Hindlimb muscle (tissue), 1 donor: ENCODE measurements at places on chromosomes 3 and 15. TPM values are rescaled to one million over a fixed set of nuclear protein-coding genes. Genes with fewer than 3 reads are reported as not detected.

AMIGO3 gene
- polyA plus RNA-seq, result 4.8 TPM

GRCh38 chr15:65952391-65953053, 83.2 kb downstream of the RAB11A start:
- DNase-seq, result peak; percentile 46

- peak; percentile 15 for DNase-seq
Observed at GRCh38 chr3:71101626-71102025, 481.9 kb downstream of the FOXP1 start.

- no peak for DNase-seq
Observed at GRCh38 chr15:88465633-88466224, 1.5 kb downstream of the MRPL46 start.

DNA sequence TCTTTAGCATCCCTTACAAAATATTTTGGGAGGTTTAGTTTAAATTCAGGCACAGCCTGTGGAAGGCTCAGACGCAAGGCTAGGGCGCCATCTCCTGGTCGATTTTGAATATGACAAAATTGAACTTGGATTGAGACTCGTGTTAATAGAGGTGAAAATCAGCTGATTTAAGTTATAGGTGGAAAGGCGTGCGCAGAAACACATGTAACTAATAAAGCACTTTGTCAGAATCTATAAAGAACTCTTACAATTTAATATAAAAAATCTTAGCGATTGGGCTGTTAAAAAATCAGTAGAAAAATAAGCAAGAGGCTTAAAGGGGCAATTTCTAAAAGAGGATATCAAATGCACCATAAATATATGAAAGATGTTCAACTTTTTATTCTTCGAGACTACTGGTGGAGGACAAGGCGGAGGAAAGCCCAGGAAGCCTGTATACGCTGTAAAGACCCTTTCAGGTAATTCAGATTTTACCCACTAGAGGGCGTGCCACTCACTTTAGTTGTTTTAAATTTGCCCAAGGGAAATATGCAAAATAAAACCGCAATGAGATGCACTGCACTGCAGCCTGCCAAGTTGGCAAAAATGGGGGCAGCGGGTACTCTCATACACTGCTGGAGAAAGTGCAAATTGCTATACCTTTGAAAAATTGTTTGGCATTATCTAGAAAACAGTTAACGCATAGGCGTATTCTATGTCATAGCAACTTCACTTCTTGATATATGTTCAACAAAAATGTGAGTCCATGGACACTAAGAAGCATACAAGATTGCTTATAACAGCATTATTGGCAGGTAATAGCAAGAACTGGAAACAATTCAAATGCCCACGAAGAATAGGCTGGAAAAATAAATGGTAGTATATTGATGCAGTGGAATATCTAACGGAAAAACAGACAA, 64.7 kb downstream of the SLC30A4 start:
- DNase-seq, result peak; percentile 79

GRCh38 chr15:70584838-70585706, 178.3 kb downstream of the UACA start:
- DNase-seq, result no peak

TYRO3 gene
- polyA plus RNA-seq, result 18.5 TPM

DNA sequence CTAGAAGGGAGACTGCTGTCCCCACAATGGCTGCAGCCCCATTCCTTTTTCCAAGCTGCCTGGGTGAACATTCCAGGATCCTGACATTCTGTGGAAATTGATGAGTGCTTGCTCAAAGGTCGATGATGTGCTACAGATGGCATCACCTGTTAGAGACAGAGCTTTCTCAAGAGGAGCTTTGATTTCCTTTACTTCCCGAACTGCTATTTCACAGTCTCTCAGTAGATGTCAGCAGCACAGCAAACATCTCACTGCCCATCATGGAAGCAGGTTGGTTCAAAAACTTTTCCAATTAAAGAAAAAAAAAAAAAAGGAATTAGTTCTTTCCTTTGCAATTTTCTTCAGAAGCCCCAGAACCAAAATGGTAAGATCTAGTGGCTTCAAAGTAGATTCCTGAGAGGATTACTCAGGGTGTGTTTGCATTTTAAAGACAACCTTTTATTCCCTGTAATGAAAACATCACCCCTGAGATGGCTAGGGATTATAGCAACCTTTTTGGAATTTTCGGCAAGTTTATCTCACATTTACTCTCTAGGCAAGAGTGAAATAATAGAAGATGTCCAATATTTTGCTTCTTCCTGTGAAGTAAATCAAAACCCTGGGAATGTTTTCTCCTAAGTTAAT, 44.8 kb downstream of the POLR2M start:
- peak; percentile 38 for DNase-seq

GPR15 gene
- not detected for polyA plus RNA-seq

- no peak for DNase-seq
Observed at GRCh38 chr15:73226093-73226814, 142.5 kb downstream of the HCN4 start.

DNA sequence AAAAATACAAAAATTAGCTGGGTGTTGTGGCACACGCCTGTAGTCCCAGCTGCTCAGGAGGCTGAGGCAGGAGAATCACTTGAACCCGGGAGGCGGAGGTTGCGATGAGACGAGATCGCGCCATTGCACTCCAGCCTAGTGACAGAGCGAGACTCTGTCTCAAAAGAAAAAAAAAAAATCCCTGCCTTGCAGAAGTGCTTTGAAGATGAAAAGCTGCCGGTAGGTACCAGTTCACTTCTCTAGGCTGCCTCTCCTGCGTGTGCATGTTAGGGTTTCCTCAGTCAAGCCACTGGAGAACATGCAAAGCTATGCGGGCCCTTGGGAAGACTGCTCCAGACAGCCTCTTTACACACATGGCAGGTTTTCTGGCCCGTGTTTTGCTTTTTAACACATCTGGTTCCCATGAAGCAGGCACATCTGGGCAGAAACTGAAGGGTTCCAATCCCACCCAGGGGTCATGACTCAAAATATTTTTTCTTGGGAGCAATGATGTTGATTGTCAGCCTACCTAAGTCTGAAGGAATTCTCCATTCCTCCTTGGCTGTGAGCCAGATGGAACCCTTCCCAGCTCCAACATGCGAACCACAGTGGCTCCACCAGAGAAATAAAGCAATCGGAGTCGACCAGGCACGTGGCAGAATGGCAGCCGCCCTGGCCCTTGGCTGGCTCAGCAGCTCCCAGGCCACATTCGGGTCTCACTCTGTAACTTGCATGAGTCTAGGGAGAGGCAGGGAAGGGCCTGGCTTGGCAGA, 29.6 kb downstream of the MGLL start:
- no peak for DNase-seq

GHSR gene
- polyA plus RNA-seq, result not detected

DNA sequence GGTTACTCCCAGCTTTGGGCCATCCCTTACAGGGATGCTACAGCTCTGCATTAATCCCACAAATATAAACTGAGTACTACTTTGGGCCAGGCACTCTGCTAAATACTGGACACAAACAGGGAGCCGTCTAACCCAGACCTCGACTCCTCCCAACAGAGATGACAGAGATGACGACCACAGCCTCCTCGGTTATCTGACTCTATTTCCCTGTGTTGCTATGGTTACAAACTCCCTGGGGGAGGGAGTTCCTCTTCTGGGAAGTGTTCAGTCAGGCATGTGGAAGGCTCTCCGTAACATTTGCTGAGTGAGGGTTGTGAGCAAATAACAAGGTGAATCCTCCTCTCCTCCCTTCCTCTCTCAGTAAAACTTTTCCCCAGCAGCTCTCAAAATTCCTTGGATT, 6.7 kb upstream of the CMTM7 start:
- peak; percentile 49 for DNase-seq

- DNase-seq, result no peak
Observed at GRCh38 chr3:171900446-171900845, 57.3 kb downstream of the TMEM212 start.

DNA sequence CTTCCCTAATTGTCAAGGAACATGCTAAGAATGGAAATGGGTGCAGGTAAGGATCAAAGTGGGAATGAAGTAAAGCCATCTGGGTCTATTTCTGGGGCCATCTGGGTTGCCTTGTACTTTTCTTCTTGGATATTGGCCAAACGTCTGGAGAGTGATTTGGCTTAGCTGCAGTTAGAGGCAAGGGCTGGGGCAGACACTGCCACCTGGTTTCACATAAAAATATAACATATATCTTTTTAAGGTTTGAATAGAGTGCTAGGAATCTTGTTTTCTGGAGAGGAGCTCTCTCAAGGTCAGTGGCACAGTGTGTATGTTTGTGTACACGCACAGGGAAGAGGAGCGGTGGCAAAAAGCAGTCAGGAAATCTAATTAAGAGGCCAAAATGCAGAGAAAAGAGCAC, 24.7 kb upstream of the EOMES start:
- no peak for DNase-seq

DNA sequence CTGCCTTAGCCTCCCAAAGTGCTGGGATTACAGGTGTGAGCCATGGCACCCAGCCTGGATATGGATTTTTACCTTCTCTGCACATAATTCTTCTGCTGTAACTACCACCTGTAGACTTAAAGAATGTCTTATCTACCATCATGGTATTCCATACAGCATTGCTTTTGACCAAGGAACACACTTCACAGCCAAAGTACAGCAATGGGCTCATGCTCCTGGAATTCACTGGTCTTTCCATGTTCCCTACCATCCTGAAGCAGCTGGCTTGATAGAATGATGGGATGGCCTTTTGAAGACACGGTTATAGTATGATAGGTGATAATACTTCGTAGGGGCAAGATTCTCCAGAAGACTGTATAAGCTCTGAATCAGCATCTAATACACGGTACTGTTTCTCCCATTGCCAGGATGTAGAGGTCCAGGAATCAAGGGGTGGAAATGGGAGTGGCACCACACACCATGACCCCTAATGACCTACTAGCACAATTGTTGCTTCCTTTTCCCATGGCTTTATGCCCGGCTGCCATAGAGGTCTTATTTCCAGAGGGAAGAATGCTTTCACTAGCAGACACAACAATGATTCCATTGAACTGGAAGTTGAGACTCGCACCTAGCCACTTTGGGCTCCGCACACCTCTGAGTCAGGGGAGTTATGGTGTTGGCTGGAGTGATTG, 60.9 kb upstream of the CDV3 start:
- DNase-seq, result no peak

DNA sequence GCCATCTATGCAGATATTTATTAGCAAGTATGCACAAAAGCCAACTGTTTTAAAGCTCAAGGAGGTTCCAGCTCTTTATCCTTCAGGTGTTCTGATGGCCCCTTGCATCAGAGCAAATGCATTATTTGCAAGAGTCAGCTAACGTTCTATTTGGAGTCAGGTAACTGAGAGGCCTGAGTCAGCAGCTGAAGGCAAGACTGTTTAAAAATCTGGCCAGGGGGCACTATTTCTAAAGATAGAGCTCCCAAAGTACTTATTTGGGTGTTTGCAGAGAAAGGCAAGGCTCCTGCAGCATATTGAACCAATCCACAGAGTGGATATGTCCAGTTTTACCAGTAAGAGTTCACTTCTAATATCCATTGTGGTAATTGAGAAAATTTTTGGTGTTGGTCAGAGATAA, 146.1 kb downstream of the LRTM1 start:
- no peak for DNase-seq

- no peak for DNase-seq
Observed at GRCh38 chr15:79366691-79367090, 55.8 kb downstream of the TMED3 start.

DNA sequence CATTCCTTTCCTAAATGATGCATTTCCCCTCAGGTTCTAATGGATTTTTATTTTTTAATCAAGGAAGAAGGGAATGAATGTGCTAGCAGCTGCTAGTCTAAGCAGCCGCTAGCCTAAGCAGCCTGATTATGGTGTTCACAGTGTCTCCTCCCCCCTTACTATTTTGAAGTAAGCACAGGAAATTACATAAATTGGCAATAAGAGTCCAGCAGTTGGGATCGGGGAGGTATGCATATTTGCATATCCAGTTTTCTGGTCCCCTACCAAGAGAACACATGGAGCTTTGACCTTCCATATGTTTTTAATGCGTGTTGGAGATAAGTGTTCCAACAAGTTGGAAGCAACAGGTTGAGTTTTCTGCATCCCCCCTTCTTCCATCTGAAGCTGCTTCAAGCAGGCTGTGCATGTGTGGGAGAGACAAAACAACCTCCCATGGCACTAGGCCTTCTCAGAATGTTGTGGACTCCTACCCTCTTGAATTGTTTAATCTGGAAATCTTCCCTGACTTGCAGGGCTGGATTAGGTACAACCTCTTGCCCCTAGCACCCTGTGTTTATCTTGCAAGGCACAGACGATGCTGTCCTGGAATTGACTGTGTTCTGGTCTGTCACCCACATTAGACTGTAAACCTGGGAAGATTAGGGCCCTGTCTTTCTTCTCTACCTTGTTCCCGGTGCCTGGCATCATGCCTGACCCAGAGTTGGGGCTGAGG, 124.8 kb upstream of the LRIG1 start:
- peak; percentile 34 for DNase-seq

SNURF gene
- 15.0 TPM for polyA plus RNA-seq

DNA sequence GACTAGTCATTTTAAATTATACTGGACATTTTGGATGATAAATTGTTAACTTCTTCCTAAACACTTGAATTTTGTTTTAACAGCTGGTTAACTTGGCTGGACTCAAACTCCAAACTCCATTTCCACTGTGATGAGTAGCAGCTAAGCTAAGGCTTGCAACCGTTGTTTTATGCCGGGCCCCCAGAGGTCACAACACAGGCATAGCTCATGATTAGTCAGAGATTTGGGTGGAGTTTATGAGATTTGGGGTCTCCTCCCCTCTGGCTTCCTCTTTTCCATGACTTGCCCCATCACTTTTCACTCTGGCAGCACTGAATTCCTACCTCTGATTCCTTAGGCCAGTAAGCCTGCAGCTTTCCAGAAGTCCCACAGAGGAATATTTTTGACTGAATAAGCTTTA, 12.8 kb downstream of the THAP10 start:
- DNase-seq, result no peak

DNA sequence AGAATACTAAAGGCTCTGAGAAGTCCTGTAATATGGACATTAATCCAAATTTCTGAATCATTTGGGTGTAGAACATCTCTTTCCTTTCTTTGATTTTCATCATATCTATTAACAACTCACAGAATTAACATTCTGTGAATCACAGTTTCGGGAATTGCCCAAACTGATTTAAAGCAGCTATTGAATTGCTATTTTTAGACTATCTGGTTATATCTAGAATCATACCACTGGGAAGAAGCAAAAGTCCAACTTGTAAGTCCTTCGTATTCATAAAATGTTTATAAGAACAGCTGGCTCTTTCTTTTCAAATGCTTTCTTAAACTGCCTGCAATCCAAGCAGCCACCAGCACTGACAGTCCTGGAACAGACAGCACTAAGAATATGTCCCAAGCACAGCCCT, 733.0 kb downstream of the NTRK3 start:
- no peak for DNase-seq

LIPH gene
- 0.25 TPM for polyA plus RNA-seq

GRCh38 chr3:42980209-42980608, 1.1 kb downstream of the GASK1A start:
- no peak for DNase-seq

GRCh38 chr15:67406257-67406861, 114.6 kb upstream of the C15orf61 start:
- no peak for DNase-seq

AEN gene
- polyA plus RNA-seq, result 4.7 TPM

GRCh38 chr3:9399337-9399703, 1.9 kb downstream of the SETD5 start:
- no peak for DNase-seq

GRCh38 chr15:42150219-42150970, 6.0 kb downstream of the PLA2G4F start:
- no peak for DNase-seq

GRCh38 chr3:99505646-99506269, 132.6 kb upstream of the COL8A1 start:
- DNase-seq, result no peak

- DNase-seq, result peak; percentile 66
Observed at GRCh38 chr15:95174301-95175259, 943.2 kb downstream of the MCTP2 start.

GHRL gene
- polyA plus RNA-seq, result 2.1 TPM
